ENCODE measurements at places on chromosomes 6 and 20.
A peak's percentile ranks its signal among the peaks of the same experiment; 100 is the strongest.

- no peaks in the 10 kb centered on the region for H3K27me3 ChIP-seq
- peaks cover 24% of the 10 kb centered on the region for H3K4me1 ChIP-seq
- H3K4me3 ChIP-seq, result no peak overlapping the region
- no peaks in the 10 kb centered on the region for H3K36me3 ChIP-seq
These were observed 59.0 kb upstream of the QKI start for GRCh38 chr6:163355426-163355991.

DNA sequence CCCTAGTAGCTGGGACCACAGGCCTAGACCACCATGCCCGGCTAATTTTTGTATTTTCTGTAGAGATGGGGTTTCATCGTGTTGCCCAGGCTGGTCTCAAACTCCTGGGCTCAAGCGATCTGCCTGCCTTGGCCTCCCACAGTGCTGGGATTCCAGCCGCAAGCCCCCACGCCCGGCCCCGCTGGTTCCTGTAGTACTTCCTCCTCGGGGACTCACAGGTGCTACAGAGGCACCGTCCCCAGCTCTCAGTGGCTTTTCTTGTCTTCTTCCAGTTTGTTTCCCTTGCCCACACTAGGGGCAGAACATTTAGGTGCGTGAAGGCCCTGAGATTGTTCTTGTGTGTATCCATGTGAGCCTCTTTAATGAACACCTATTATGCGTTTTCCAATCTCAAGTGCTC, 773 bp upstream of the ZBP1 start:
- no peaks in the 10 kb centered on the region for H3K36me3 ChIP-seq
- peak; percentile 74 for DNase-seq
- H3K27ac ChIP-seq, result peak overlapping the region; percentile 80
- no peaks in the 10 kb centered on the region for H3K27me3 ChIP-seq
- no peak overlapping the region for H3K4me3 ChIP-seq

DNA sequence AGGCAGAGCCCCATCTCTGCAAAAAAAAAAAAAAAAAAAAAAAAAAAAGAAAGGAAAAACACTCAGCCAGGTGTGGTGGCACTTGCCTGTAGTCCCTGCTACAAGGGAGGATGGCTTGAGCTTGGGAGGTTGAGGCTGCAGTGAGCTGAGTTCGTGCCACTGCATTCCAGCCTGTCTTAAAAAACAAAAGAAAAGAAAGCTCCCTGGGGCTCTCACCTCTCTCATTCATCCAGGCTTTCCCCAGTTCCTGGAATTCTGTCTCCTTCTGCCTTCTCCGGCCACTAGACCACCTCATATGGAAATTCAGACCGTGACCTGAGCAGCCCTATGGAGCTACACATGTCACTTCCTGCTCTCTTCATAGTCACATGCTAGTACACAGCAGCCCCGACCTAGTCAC, 101.1 kb upstream of the TAB2 start:
- H3K36me3 ChIP-seq, result no peaks in the 10 kb centered on the region
- H3K27ac ChIP-seq, result no peak overlapping the region
- no peaks in the 10 kb centered on the region for H3K27me3 ChIP-seq

- no peak overlapping the region for H3K4me3 ChIP-seq
- no peak for DNase-seq
- no peaks in the 10 kb centered on the region for H3K27me3 ChIP-seq
- no peaks in the 10 kb centered on the region for H3K4me1 ChIP-seq
- no peak overlapping the region for H3K27ac ChIP-seq
- H3K36me3 ChIP-seq, result no peaks in the 10 kb centered on the region
These were observed 4.1 kb downstream of the CNBD2 start for GRCh38 chr20:35972462-35972861.

DNA sequence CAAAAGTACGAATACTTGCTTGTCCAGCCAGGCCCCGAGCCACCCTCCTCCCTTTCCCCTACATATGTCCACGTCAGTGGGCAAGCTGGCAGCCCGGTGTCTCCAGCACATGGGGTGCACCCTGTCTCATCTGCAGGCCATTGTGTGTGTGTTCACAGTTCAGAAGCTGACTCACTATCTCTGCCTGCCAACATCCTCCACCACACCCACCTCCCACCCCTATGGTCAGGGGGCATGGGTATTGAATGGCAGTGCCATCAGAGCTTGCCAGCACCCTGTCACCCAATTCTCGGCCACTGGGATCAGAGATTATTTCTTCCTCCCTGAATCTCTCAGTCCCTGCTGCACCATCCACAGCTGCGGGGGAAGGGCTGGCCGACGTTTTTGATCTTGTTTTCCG, 195.7 kb downstream of the FARS2 start:
- H3K4me1 ChIP-seq, result no peaks in the 10 kb centered on the region
- DNase-seq, result no peak
- no peak overlapping the region for H3K4me3 ChIP-seq
- H3K27ac ChIP-seq, result no peak overlapping the region
- H3K36me3 ChIP-seq, result no peaks in the 10 kb centered on the region
- H3K27me3 ChIP-seq, result no peaks in the 10 kb centered on the region

DNA sequence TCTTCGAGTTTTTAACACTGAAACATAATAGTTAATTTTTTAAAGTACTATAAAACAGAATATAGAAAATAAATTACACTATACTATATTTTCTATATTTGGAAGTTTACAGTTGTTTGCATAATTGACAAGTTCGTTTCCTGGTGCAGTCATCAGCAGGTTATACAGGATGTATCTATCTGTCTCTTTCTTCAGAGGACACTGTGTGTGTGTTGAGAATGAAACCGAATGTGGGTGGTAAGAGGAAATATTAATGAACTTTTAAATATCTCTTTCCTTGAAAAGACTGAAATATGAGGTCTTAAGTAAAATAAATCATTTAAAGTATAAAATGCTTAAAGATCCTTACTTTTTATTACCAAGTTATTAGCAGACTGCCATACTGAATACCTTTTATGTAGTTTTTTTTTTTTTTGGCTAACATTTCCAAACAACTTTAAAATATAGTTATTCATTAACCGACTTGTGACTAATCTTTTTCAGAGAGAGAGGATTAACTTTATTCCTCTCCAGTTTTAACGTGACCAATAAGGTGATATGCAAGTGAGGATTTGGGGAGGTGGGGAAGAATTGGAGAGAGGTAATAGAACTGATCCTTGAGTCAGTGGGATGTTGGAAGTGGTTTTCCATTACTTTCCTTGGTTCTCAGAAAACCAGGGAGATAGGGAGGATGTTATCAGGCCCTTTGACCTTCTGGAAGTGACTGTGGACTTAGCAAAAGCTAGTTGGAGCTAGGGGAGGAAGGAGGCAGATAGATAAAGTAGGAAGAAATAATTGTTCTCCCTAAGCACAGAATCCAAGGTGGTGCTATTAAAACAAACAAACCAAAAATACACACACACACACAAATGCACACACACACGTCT, 380.0 kb upstream of the FLRT3 start:
- no peaks in the 10 kb centered on the region for H3K27me3 ChIP-seq
- H3K36me3 ChIP-seq, result no peaks in the 10 kb centered on the region
- no peak for DNase-seq
- H3K27ac ChIP-seq, result no peak overlapping the region

- DNase-seq, result no peak
- H3K4me1 ChIP-seq, result no peaks in the 10 kb centered on the region
- H3K36me3 ChIP-seq, result no peaks in the 10 kb centered on the region
- no peak overlapping the region for H3K27ac ChIP-seq
These were observed 257.2 kb upstream of the EPHA7 start for GRCh38 chr6:93676581-93676980.

DNA sequence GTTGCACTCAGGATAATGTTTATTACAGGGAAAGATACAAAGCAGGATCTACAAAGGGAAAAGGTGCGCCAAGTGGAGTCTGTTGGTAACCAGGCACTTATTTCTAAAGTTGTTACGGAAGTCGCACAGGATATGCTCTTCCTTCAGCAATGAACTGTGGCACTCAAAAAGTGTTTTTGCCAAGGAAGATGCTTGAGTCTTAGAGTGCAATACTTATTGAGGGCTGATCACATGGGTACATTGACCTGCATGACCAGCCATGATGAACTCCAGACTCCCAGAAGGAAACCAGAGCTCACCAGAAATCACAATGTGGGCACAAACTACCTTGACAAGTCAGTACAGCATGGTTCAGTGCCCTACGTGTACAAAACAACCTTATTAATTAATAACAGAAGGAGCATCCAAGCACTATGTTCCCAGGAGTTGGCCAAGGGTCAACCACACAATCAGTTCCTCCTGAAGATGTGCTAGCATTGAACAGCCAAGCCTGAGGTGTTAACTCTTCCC, 270.7 kb upstream of the TFAP2D start:
- H3K36me3 ChIP-seq, result no peaks in the 10 kb centered on the region
- H3K4me3 ChIP-seq, result no peak overlapping the region
- H3K4me1 ChIP-seq, result no peaks in the 10 kb centered on the region
- H3K27me3 ChIP-seq, result no peaks in the 10 kb centered on the region
- H3K27ac ChIP-seq, result no peak overlapping the region
- no peak for DNase-seq

- H3K4me3 ChIP-seq, result peak overlapping the region; percentile 83
- peaks cover 48% of the 10 kb centered on the region for H3K4me1 ChIP-seq
- no peaks in the 10 kb centered on the region for H3K36me3 ChIP-seq
- no peaks in the 10 kb centered on the region for H3K27me3 ChIP-seq
These were observed 815 bp downstream of the SPATA2 start for GRCh38 chr20:49914310-49915117.

DNA sequence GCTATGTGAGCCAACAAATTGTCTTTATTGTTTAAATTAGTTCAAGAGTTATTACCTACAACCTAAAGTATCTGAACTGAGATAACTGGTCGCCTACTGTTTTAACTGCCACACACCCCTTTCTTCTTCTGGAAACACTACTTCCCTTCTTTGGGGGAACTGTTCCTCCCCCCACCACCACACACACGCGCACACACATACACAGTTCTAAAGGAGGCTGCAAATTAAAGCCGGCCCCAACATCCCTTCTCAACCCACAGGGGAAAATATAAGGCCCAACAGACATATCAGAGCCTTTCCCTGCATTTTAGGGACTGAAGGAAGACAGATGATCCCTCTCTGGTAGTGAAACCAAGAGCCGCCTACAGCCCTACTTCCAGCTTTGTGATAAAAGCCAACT, 348.0 kb upstream of the JARID2 start:
- no peaks in the 10 kb centered on the region for H3K36me3 ChIP-seq
- no peak for DNase-seq
- no peaks in the 10 kb centered on the region for H3K4me1 ChIP-seq
- no peak overlapping the region for H3K4me3 ChIP-seq
- H3K27me3 ChIP-seq, result no peaks in the 10 kb centered on the region

DNA sequence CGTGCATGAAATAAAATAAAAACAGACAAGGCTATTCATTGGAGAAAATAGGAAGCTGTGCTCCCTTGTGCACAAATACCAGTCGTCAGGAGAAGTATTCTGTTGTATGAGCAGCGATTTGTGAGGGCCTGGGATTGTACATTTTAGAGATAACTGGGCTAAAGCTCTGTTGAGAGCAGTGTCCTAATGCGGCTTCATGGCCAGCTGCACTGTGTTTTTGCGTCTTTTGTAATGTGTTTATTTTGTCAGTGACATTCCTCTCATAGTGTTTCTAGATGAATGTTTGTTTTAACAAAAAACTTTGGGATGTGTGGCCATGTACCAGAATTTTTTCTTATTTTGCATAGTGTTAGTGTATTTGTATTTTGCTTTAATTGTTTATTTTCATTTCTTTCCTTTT, 14.8 kb downstream of the ERMARD start:
- H3K27me3 ChIP-seq, result no peaks in the 10 kb centered on the region
- no peak overlapping the region for H3K4me3 ChIP-seq
- DNase-seq, result no peak
- peaks cover 36% of the 10 kb centered on the region for H3K36me3 ChIP-seq
- H3K4me1 ChIP-seq, result peaks cover 6% of the 10 kb centered on the region

- no peaks in the 10 kb centered on the region for H3K27me3 ChIP-seq
- H3K27ac ChIP-seq, result no peak overlapping the region
- DNase-seq, result no peak
- H3K36me3 ChIP-seq, result no peaks in the 10 kb centered on the region
These were observed 104.8 kb downstream of the CDH26 start for GRCh38 chr20:60063048-60063451.

DNA sequence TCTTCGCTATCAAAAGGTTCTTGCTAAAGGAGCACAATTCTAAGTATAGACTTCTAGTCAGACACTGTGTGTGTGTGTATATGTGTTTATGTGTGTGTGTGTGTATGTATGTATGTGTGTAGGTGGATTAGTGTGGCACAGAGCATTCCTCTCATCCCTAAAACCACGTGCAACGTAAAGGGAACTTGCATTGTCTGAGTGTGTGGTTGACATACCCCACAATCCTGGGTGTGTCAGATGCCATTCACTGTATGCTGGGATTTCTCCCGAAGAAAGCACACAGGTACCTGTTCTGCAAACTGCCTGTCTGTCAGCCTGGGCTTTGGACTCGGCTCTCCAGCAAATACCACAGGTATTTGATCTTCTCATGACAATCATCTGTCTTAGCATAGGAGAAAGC, 42.3 kb upstream of the TBC1D7 start:
- no peak for DNase-seq
- H3K4me3 ChIP-seq, result no peak overlapping the region
- peaks cover 13% of the 10 kb centered on the region for H3K4me1 ChIP-seq
- H3K27me3 ChIP-seq, result no peaks in the 10 kb centered on the region
- H3K27ac ChIP-seq, result no peak overlapping the region

DNA sequence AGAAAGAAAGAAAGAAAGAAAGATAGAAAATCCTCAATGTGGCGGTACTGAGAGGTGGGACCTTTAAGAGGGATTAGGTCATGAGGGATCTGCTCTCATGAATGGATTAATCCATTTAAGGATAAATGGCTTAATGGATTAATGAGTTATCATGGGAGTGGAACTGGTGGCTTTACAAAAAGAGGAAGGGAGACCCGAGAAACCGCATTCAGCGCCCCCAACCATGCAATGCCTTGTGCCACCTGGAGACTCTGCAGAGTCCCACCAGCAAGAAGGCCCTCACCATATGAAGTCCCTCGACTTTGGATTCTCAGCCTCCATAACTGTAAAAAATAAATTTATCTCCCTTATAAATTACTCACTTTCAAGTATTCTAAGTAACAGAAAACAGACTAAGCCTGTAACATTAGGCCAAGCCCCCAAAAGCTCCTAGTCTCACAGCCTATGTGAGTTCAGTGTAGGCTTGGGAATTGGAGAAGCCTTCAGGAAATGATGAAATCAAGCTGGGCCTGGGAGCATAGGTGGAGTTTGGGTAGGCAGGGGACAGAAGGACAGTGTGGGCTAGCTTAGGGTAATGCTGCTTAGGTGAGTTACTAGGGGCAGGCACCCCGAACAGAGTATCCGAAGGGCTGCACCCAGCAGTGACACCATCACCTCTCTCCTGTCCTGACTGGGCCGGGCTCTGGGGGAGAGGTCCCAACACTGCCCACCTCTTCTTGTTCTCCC, 36.2 kb upstream of the RNF24 start:
- no peak for DNase-seq
- peak overlapping the region; percentile 43 for H3K27ac ChIP-seq
- H3K36me3 ChIP-seq, result no peaks in the 10 kb centered on the region
- H3K4me3 ChIP-seq, result no peak overlapping the region
